Fibroblast of upper back skin (primary cell): ENCODE measurements at places on chromosomes 7 and 10.

DNA sequence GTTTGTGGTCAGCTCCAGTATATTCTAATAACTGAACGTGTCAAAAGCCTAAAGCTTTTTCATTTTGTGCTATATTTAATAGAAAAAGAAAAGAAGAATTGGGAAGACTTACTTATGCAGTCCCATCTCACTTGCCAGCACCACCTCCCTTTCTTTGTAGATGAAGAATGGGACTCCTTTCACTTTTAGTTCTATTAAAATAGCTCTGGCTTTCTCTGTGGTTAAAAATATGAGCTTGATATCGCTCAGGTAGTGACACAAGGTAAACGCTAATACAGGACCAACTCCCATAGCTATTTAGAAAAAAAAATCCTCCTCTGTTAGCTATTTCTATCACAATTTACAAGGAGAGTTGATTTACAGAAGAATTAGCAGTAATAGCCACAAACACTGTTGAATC lies 176.8 kb downstream of the PDE1C start:
- no peak for DNase-seq

GRCh38 chr10:45427262-45427969 lies 53.4 kb downstream of the ALOX5 start:
- no peak for DNase-seq

GRCh38 chr10:20369863-20370736 lies 527.0 kb downstream of the NEBL start:
- DNase-seq = no peak

DNA sequence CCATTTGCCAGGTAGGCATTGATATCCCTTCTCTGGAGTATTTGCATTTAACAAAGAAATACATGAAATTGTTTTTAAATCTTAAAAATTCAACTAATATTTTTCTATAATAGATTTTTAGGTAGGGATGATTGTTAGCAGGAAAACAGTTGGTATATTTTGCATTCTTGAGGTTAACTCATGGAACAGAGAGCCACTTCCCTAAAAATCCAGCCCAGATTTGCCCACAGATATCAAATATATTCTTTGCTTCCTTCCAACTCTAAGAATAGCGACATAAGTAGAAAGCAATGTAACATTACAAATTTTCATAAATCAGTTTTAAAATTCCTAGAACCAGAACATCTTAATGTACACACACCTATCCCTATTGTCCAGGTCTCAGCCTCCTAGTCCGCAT lies 45.0 kb upstream of the ANLN start:
- no peak for DNase-seq

GRCh38 chr7:90383861-90384260 lies 19.4 kb upstream of the CLDN12 start:
- peak; percentile 76 for DNase-seq
